Activated naive CD8-positive, alpha-beta T cell treated with anti-CD3 and anti-CD28 coated beads, Interleukin-2, amount 10 ng/mL, durations not matched to agents 7 days and 5 days (primary cell): ENCODE measurements at places on chromosomes 2 and 18.

DNA sequence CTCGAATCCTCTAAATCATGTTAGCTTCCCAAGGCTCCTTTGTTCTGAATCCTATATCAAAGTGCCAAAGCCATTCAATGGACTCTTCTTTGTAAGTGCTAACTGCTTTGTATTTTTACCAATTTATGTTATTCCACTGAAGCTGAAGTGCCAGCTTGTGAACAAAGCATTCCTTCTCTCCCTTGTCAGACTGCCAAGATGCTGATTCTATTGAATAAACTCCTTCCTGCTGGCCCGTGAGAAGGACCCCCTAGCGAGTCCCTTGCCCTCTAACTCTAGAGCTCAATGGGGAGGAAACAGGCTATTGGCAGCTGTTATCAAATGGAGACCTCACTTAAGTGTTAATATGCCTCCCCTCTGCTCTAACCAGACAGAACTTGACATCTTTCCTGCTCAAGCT, 1097.9 kb upstream of the CNTNAP5 start:
- DNase-seq = no peak

DNA sequence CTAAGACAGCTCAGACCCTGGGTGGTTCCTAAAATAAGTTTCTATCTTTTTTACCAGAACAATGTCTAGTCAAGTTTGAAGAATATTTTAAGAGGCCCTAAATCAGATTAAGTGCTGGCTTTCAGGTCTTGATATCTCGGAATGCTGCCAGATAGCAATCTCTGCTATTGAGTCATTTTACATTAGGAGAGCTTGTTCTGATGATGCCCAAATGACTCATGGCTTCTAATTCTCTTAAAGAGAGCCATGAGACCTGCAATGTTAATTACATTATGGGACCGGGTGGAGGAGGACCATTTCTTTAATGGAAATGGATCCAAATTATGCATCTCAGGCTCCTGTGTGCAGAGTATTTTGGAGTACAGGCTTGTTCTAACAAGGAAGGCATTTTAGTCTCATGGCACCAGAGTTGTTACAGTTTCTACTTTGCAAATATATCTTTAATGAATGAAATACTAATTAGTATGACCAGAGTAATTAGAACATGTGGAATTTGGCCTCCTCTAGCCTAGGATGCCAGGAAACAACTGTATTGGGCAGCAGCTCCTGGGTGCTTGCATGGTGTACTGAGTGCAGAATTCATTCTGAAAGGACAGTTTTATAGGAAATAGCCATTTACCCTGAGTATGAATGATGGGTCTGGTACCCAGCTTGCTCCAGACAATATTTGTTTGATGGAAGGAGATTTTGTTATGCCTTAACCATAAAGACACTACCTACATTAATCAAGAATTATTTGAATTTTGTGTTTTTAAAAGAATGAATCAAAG, 94.0 kb upstream of the SULT1C3 start:
- DNase-seq = no peak

DNA sequence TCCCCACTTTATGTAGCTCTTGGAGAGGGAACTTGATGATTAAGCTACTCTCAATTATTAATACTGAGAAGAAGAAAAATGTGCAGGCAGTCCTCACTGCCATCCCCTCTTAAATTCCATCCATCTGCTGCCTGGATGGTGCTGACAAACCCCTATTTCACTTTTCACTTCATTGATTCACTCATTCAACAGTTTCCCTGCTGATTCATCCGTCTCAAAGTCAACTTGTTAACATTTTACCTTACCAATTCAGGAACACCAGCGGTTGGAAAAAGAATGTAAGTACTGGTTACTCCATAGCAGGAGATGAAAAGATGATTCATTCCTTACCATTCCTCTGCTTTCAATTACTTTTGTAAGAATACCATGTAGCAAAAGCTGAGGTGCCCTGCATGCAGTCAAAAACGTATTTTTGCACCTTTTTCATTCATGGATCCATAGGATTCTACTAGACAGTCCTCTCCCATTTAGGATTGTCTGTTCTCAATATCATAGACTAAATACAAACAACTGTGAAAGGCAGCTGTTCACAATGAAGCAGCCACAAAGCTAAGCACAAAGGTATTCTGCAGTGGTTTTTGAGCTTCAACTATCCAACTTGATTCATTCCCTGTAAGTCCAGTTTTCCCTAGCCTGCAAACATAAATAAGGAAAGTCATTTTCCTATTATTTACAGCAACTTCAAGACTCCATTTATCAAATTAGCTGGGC, 262.0 kb downstream of the MREG start:
- no peak for DNase-seq

GRCh38 chr2:47118581-47118980, 36.5 kb downstream of the STPG4 start:
- DNase-seq = no peak
